IPS DF 19.7 (cell line): ENCODE measurements at places on chromosomes 7 and 10.

DNA sequence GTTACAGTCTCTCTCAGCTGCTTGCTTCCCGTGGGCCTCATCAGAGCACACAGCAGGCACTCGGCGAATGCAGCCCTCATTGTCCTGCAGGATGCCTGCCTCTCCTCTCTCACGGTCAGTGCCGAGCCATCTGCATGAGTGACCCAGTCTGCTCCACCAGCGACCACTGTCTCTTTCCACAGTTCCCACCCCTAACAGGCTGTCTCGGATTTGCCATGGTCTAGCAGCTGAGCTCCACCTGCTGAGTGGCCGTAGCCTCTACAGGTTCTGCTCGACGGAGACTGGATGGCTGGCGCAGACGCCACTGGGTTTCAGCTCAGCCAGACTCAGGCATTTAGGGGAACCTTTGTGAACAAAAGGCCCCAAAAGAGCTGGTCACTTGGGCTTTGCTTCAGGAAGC is 209.4 kb upstream of the FOXK1 start:
- DNase-seq = no peak

DNA sequence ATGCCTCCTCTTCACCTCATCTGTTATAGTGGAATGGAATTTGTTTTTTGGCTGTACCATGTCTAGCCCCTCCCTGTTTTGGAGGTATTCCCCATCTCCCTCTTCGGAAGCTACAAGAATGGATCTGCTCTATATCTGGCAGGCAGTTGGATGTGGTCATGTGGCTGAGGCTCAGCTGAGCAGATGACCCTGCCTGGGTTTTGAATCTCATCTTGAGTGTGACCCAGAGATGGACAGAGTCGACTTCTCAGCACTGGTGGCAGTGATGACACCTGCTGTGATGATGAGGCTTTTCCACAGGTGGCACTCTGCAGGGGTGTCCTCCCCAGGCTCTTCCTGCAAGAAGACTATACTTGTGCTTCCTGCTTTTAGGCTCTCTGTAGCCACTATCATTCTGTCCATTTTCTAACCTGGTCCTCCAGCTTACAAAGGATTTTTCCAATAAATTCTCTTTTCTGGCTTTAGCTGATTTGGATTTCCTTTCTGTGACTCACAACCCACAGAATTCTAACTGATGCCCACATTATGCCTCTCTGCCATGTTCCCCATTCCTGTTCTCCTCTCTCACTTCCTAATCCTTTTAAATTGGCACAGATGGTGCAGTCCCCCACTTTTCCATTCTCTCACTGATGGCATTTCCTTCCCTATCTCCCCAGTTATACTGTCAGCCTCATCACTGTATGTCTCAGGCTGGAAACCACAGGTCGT is 7.5 kb upstream of the ARHGAP22 start:
- DNase-seq = no peak

- DNase-seq = no peak
Observed at GRCh38 chr7:22671177-22671879, 55.7 kb upstream of the IL6 start.

- DNase-seq = no peak
Observed at GRCh38 chr10:69715156-69715898, 85.3 kb downstream of the FAM241B start.

DNA sequence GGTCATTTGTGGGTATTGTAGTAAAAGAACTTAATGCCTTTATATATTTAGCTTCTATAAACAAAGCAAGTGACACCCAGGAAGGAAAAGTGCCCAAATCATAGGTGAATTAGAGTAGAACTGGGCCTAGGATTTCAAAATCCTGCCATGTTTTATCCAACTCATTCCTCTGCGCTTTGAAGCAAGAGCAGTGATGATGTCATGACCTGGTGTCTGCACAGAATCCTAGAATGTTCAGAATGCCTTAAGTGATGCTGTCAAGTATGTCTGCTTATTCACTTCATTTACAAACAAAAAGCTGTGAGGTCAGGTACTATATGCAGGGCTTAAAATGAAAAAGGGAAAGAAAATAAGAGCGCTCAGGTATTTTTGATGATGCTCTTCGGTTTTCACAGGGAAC is 737.2 kb upstream of the ANKRD30A start:
- no peak for DNase-seq

DNA sequence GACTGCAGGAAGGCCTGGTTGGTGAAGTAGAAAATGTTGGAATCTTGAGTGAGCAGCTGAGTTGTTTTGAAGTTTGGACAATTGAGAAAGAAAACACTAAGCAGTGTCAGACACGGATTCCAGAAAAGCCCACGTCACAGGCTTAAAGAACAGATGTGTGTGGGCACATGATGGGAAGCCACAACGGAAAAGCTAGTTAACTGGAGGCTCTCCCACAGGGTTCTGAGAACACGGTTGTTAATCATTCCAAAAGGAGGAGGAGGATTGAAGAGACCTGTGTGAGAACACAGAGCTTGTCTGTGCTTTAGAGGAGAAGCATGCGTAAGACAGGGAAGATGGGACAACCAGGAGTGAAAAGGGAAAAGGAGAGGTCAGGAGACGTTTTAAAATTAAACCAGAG is 42.6 kb downstream of the SHH start:
- no peak for DNase-seq

DNA sequence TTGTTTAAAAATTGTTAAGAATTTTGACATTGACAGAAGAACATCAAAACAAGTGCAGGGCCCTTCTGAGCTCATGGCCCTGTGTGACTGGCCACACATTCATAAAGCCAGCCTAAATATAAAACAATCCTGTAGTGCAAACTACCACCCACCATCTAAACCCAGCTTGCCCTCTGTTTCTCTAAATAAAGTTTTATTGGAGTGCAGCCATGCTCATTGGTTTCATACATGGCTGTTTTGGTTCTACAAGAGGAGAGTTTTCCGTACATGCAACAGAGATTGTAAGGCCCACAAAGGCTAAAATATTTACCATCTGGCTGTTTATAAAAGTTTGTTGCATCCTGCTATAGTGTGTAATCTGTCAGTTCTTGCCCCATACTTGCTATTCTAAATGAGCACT is 54.6 kb upstream of the TRIM24 start:
- DNase-seq = no peak

- no peak for DNase-seq
Observed at GRCh38 chr7:127910670-127911069, 120.6 kb downstream of the LRRC4 start.

DNA sequence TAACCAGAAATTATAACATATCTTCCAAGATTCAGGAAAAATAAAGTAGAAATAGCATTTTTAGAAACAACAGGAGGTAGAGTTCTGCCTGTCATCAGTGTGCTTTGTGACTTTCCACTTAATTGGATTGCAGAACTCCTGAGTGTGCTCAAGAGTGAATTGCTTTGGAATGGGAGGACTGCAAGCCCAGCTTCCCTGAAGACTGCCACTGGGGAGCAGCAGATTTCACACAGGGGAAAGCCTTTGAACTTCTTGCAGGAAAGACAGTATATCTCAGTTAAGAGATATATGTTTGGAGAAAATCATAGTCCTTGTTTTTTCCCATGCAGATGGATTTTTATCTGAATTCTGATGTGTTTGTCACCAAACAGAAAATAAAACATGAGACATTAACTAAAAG is 124.5 kb downstream of the TMEM168 start:
- DNase-seq = no peak

DNA sequence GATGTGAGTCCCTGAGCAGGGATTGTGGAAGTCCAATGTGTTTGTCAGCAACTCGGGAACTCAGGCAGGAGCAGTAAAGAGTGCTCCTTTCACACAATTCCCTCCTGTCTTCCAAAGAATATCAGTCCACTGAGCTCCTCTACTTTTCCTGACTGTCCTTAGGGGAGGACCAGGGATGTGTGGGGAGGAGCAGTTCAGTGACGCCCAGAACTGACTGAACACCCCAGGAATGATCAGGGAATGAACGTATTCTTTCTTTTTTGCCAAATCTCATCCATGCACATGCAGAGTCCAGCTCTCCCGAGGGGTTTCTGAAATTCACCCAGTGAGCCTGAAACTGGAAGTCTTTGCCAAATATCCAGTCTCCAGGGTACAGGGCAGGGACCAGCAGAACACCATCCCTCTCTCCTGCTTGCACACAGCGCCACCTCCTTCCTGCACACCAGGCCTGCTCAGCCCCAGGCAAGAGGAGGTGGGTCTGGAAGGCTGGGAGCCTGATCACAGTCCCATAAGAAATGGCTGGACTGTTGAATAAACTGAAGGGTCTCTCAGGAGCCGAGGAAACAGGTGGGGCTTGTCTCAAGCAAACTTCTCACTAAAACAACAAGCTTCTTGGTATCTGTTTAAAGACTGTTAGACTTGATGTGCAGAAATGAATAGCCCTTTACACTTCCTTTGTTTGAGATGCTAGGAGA is 294.7 kb downstream of the C7orf25 start:
- DNase-seq = no peak
